Aorta (tissue), 5 donors: ENCODE measurements at places on chromosomes 12 and 14. TPM values are rescaled to one million over a fixed set of nuclear protein-coding genes. Genes with fewer than 3 reads are reported as not detected.

GRCh38 chr12:172732-173161, 41.2 kb downstream of the SLC6A12 start:
- H3K27me3 ChIP-seq = no peaks in the 10 kb centered on the region
- no peaks in the 10 kb centered on the region for H3K36me3 ChIP-seq
- H3K27ac ChIP-seq = no peak overlapping the region
- no peak for DNase-seq
- no peaks in the 10 kb centered on the region for H3K4me1 ChIP-seq

GRCh38 chr12:89576572-89577220, 50.8 kb upstream of the POC1B start:
- no peak overlapping the region for H3K27ac ChIP-seq
- DNase-seq = no peak

GRCh38 chr14:60485057-60485597, 736 bp downstream of the C14orf39 start:
- no peaks in the 10 kb centered on the region for H3K27me3 ChIP-seq
- H3K36me3 ChIP-seq = no peaks in the 10 kb centered on the region
- H3K4me1 ChIP-seq = no peaks in the 10 kb centered on the region
- no peak for DNase-seq
- no peak overlapping the region for H3K4me3 ChIP-seq
- no peak overlapping the region for H3K27ac ChIP-seq

DNA sequence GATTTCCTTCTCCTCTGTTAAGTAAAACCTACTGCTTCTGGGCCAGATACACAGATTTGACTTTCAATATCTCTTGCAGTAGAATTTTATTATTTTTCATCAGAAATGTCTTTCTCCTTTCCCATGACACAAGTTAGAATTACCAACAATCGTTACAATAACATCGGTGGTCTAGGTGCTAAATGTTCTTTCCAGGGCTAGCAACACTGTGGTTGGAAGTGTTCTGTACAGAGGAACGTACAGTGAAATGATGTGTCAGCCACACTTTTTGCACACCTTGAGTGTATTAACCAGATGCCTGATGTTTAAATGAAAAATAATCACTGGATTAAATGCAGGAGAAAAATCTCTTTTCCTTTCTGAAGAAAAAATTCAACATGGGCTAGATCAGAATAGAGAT, 27.7 kb upstream of the KLRD1 start:
- H3K4me3 ChIP-seq = no peak overlapping the region
- H3K27me3 ChIP-seq = no peaks in the 10 kb centered on the region
- no peaks in the 10 kb centered on the region for H3K4me1 ChIP-seq
- no peak overlapping the region for H3K27ac ChIP-seq

GRCh38 chr12:67394550-67394949, 125.4 kb downstream of the CAND1 start:
- no peaks in the 10 kb centered on the region for H3K4me1 ChIP-seq
- no peak overlapping the region for H3K4me3 ChIP-seq
- no peaks in the 10 kb centered on the region for H3K36me3 ChIP-seq
- no peak overlapping the region for H3K27ac ChIP-seq

DNA sequence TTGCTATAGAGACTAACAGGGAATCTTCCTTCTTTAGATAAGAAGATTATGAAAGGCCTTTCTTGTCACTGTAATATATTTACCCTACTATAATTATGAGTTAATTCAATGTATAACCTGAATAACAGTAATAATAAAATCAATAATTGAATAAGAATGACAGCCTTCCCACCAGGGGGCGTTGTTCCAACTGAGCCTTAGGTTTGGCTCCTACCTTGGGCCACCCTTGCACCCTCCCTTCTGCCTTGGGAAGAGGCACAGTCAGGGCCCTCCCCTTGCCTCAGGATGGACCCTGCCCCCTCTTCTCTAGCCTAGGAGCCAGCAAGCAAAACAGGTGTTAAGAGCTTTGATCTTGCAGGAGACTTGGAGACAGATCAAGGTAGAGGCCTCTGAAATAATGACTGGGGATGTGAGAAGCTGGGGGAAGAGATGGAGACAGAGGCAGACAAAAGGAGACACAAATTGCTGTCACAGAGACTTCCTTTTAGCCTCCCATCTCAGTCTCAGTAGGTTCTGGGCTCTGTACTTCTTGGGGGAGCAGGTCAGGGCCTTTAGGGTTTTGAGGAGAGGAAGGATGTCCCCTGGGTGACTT, 40.1 kb upstream of the CISTR start:
- no peaks in the 10 kb centered on the region for H3K27me3 ChIP-seq
- H3K4me1 ChIP-seq = no peaks in the 10 kb centered on the region
- DNase-seq = no peak
- no peak overlapping the region for H3K4me3 ChIP-seq

DNA sequence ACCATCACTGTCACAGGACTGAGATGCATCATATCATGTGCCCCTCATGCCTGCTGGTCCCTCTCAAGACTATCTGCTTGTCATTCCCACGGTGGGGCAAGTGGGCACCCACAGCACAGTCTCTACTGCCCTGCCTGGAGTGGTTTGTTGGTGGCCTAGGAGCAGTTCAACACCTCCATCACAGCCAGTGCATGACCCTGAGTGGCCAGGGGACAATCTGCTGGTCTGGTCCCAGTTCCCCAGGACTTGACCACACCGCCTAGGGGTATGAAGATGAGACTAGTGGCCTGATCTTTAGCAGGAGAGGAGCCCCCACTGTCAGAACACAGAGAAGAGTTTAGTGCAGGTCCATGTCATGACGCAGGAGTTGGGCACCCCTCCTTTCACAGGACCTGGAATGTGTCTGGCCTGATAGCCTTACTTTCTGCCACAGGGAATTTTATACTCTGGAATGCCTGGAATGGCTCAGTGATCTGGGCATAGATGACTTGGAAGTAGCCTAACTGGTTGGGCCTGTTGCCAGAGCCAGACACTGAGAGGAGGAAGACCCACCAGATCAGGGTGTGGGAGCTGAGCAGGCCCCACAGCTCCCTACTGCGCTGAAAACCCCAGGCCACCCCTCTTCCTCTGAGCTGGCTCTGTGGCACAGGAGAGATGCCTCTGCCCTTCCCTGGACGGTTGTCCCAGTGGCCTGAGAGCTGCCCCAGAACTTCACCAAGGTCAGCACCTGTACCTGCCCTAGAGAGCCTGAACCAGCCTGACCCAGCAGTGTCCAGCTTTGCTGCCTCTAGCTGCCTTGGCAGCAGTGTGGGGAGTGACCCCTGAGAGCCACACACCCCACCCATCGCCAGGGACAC, 83.3 kb downstream of the PUS7L start:
- no peaks in the 10 kb centered on the region for H3K36me3 ChIP-seq
- DNase-seq = no peak
- H3K27ac ChIP-seq = no peak overlapping the region
- H3K27me3 ChIP-seq = no peaks in the 10 kb centered on the region
- no peaks in the 10 kb centered on the region for H3K4me1 ChIP-seq
- no peak overlapping the region for H3K4me3 ChIP-seq

- no peaks in the 10 kb centered on the region for H3K36me3 ChIP-seq
- DNase-seq = no peak
- H3K4me1 ChIP-seq = no peaks in the 10 kb centered on the region
- no peaks in the 10 kb centered on the region for H3K27me3 ChIP-seq
- no peak overlapping the region for H3K27ac ChIP-seq
- no peak overlapping the region for H3K4me3 ChIP-seq
Measured at GRCh38 chr14:86087377-86087776, 557.4 kb downstream of the FLRT2 start.

DNA sequence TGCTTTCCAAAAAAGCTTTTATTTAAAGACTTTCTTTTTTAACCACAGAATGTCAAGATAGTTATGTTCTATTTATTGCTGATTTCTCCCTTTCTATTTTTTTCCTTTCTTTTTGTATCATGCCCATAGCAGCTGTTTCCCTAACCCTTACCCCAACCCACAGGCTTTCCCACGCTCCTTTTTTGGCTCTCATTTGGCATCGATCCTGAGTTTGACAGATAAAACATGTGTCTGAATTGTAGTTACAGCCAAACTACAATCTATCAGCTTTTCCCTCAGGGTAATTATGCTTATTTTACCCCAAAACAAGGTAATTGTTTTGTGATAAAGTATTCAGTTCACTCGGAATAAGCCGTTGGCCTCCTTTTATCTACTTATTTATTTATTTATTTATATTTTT, 46.7 kb downstream of the PDE3A start:
- no peaks in the 10 kb centered on the region for H3K27me3 ChIP-seq
- H3K36me3 ChIP-seq = no peaks in the 10 kb centered on the region

The ADAMTS20 gene
- not detected for total RNA-seq

The CISTR gene
- total RNA-seq = not detected

The CCDC60 gene
- not detected for total RNA-seq

The CCDC88C gene
- total RNA-seq = 18.4 TPM
